Epithelial cell of proximal tubule (primary cell): ENCODE measurements at places on chromosomes 3 and 15. TPM values are rescaled to one million over a fixed set of nuclear protein-coding genes. Genes with fewer than 3 reads are reported as not detected.

SLC12A1 gene
- total RNA-seq: 0.06 TPM in 1 of 2 replicates, not detected in the other

TUSC7 gene
- not detected in 2 replicates for total RNA-seq

FOXB1 gene
- not detected in 2 replicates for total RNA-seq

PAK6 gene
- total RNA-seq: 4.5 and 7.1 TPM in 2 replicates

COL6A5 gene
- total RNA-seq: not detected in 2 replicates

DNAJC17 gene
- total RNA-seq: 21.7 and 43.2 TPM in 2 replicates

CADM2 gene
- total RNA-seq: not detected in 2 replicates

CLPX gene
- total RNA-seq: 20.0 and 24.3 TPM in 2 replicates

OXNAD1 gene
- 6.1 and 14.2 TPM in 2 replicates for total RNA-seq

IGF2BP2 gene
- total RNA-seq: 57.6 and 99.8 TPM in 2 replicates

SHC4 gene
- total RNA-seq: 2.2 and 9.3 TPM in 2 replicates

ZNF710 gene
- total RNA-seq: 11.4 and 19.9 TPM in 2 replicates

DNA sequence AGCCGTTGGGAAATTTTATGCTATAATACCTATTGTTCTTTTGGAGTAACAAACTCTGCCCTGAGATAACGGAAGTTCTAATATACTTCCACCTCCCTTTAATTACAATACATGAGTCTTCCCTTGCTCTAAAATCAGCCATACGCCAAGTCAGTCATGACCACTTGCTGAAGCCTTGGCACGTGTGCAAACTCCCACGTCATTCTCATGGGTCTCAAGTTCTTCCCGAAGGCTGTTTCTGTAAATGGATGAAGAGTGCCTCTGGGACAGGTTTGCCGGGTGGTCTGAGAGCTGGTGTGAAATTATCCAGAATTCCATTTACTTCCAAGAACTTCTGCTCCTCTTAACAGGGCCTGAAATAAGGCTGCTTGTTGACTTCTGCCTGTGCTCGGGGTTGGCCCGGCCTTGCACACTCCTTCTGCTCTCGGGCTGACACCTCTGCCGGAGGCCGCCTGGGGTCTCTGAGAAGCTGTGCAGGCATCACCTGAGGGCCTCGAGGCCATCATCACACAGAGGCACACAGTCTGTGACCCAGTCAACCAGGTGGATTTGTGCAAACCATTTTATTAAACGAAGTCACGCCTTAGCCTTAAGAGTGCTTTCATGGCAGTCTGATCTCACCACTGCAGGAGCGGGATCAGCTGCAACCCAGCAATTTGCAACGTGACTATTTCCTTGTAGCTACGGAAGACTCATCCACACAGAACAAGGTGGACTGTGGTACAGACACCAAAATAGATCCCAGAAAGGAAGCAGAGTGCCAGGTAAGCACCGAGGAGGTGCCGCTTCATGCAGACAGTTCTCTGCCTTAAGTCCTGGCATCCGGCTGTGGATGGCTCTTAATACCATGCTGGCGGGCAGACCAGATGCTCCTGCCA lies 120.1 kb downstream of the ADAMTS17 start:
- DNase-seq: no peak

DNA sequence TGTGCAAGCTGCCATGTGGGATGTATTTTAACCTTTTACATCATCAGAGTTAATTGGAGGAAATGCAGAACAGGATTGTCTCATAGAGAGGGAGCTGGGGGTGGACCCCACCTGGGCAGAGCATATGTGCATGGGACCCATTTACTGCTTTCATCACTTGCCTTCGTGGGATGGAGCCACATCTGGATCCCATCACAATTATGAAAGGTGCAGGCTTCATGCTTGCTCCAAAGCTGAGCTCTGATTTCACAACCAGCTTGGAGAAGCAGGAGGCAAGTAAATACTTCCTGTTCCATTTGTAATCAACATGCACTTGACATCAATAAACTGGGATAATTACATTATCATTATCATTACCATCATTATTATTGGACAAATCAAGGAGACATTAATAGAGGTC lies 161.9 kb downstream of the ALDH1A2 start:
- no peak for DNase-seq

GRCh38 chr3:147389717-147390116 lies 16.6 kb downstream of the ZIC4 start:
- DNase-seq: no peak

GRCh38 chr3:169636928-169637327 lies 26.6 kb downstream of the MECOM start:
- no peak for DNase-seq

- DNase-seq: no peak
These were observed 71.6 kb downstream of the MEIS2 start for GRCh38 chr15:37028625-37029296.

GRCh38 chr15:90301707-90302300 lies 36.3 kb downstream of the NGRN start:
- no peak for DNase-seq

DNA sequence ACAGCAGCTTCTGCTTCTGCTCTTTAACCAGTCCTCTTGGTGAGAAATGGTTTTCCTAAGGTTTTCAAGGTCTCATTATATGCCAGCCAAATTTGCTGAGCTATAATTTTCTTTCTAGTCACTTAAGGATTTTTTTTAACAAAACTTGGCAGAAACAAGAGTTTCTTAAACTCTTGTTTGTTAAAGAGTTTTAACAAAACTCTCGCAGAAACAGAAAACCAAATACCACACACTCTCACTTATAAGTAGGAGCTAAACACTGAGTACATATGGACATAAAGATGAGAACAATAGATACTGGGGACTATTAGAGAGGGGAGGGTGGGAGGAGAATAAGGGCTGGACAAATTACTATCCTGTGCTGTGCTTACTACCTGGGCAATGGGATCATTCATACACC lies 908.3 kb downstream of the TUSC7 start:
- DNase-seq: no peak

DNA sequence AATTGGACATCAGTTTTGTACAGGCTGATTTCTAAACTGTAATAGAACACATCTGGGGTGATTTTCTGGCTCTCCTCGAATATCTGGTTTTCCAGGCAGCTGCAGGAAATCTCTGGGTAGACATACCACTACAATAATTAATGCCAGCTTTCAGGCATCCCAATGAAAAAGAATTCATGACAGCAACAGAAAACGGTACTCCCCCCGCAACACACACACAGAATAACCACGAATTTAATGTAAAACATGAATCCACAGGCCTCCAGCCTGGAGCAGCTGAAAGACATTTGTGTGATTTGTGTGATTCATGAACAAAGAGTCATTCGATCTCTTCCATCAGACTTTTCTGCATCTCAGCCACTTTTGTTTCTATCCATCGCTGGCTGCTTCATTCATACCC lies 262.2 kb downstream of the MAGI1 start:
- DNase-seq: no peak

- no peak for DNase-seq
These were observed 23.4 kb downstream of the BDH1 start for GRCh38 chr3:197532388-197532787.

GRCh38 chr3:141239511-141240281 lies 8.1 kb downstream of the PXYLP1 start:
- DNase-seq: no peak

DNA sequence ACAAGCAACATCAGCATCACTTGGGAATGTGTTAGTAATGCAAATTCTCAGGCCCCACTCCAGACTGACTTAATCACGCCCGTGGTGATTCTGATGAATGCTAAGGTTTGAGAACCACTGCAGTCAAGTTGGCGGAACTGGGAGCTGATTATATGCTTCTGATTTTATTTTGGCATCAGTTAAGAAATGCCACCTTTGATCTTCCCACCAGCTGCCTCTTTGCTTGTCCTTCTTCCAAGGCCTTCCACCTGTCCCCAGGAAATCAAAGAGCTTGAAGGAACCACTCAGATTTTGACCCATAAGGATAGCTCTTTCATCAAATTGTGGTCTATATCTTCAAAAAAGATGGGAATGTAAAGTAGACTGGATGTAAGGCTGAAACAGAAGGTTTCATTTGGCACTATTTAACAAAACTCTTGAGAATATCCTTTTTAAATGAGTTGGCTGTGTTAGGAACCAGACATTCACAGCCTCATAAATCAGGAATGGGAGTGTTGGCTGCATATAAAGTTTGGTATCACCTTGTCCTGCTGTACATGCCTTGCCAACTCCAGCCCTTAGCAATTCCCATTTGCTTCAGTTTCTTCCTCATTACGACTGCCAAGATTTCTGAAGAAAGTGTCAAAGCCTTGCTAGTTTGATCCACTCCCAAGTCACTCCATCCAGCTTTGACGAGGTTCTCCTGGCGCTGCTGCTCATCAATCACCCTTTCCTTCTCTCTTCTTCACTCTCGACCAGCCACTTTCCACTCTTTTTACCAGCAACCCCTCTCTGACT lies 125.8 kb upstream of the NPHP3 start:
- DNase-seq: no peak

DNA sequence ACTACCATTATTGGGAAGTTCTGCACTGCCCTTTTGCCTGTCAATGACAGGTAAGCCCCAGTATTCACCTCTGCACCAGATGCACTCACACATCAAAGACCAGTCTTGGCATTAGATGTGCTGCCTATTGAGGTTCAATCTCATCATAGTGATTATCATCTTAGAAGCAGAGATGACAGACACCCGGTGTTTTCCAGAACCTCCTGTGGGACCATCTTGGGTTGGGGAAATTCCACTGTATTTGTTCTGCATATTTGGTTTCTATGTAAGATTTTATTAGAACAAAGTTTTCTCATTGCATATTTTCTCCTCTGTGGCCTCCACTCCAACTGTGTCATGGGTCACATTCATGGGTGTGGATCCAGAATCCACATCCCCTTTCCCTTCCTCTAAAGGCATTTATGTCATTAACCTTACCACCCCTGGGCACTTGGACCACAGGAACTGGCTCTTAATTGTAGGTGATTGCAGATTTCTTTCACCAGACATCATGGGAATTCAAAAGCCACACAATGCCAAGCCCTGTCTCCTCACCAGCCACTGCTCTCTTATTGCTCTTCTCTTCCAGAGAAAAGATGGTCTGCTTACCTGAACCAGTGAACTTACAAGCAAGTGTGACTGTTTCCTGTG lies 31.2 kb downstream of the PLA1A start:
- no peak for DNase-seq

DNA sequence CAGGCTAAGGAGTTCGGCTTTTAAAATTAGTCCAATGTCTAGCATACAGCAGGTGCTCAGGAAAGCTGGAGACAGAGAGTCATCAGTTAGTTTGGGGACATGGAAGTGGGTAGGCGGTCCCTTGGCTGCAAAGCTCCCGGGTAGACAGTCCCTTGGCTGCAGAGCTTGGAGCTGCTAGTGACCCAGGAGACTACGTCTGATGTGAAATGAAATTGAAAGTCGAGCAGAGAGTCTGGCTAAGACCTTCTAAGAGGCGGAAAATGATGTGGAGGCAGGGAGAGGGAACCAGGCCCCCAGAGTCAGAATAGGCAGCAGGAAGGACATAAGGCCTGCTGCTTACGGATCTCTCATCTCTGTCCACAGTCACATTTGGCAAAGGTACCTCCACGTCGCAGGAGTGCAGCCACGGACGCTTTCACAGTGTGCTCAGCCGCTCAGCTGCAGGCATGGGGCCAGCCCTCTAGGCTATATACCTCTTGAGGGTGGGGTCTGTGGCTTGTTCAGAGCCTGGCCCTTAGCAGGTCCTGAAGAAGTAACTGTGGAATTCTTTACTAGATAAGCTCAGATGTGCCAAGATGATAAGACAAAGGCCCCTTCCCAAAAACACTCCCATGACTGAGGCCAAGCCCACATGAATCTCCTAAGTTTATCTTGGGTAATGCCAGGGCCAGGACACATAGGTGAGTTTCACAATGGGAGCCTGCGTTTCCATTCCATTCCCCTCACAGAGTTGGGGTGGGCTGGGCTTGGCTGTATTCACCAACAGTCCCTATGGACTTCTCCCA lies 131.7 kb downstream of the XXYLT1 start:
- no peak for DNase-seq

GRCh38 chr3:72346526-72346926 lies 501.7 kb downstream of the SHQ1 start:
- DNase-seq: peak; percentile 52

DNA sequence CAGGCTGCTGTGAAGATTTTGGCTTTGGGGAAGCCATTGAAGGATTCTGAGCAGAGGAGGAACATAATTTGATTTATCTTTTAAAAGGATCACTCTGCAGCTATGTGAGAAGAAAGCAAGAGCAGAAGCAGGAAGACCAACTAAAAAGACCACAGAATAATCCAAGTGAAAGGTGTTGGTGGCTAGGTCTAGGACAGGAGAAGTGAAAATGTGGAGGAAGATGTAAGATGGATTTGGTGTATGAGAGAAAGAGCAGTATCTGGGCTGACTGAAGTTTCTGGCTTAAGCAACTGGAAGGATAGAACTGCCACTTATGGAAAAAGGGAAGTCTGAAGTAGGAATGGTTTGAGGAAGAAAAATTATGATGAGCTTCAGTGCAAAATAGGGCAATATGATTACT lies 62.0 kb downstream of the SFMBT1 start:
- DNase-seq: no peak

DNA sequence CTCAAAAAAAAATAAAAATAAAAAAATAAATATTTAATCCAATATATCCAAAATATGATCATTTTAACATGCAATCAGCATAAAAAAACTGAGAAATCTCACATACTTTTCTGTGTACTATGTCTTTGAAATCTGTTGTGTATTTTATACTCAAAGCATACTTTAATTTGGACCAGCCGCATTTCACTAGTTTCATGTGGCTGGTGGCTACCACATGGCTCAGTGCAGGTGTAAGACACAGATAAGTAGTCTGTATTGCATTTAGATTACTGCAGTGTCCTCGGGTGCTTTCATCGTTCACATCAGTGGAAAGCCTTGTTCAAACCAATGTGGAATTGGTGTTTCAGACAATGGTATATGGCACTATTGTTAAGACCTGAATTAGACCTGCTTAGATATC lies 11.0 kb downstream of the CRTC3 start:
- no peak for DNase-seq

GRCh38 chr3:64651741-64652241 lies 36.0 kb downstream of the ADAMTS9 start:
- no peak for DNase-seq

- DNase-seq: no peak
These were observed 23.9 kb upstream of the BCL2L10 start for GRCh38 chr15:52136442-52136980.

DNA sequence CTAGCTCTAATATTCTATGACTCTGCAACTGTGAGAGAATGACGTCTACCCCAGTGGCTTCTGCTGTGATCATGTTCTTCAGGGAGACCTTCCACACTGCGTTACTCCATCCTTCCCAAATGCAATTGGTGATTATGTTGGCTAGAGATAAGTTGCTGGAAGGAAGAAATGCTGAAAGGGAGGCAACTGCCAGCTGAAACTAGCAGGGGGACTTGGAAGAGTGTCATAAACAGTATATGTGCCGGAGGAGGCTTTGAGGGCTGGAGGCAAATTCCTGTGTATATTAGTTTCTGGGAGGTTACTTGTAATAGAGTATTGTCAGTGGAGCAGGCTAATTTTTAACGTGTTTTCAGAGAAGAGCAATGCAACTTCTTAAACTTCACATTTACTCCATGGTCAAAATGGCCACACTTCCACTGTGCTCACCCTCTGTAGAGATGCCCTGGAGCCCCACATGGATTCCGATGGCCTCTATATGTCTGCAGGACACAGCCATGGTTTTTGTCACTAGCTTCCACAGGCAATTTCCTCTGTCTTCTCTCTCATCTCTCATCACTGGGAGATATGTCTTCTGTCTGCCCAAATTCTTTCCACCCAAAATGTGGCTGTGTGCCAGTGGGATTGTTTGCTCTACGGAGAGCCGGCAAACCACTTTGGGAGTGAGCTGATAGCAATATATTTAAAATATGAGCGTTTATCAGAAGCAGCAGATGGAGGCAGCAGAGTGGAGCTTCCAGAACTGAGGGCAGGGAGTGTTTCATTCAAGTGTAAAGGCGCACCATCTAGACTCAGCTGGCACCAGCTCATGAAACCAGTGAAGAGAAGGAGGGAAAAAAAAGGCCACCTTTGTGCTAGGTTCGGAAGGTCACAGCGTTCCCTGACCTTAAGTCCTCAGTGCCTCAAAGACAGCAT lies 13.3 kb upstream of the CD47 start:
- DNase-seq: no peak

GRCh38 chr3:14957925-14958324 lies 10.5 kb downstream of the NR2C2 start:
- no peak for DNase-seq
